ENCODE measurements at places on chromosomes 1 and 21.
A peak's percentile ranks its signal among the peaks of the same experiment; 100 is the strongest.

DNA sequence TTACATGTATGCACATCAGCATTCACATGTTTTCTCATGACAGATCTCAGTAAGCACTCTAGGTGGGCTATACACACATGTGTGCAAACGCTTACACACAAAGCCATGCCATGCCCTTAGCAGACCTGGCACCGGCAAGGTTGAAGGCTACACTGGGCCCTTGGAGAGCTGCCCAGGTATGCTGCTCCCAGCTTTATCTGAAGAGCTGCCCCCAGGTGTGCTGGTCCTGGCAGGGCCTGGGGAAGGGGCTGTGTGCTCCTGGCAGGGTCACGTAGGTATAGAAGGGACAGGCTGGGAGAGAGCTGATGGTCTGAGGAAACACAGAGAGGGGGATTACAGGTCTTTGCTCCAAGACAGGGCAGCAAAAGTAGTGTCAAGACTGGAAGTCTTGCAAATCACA is 146.7 kb upstream of the VANGL1 start:
- DNase-seq, result no peak

- no peak for DNase-seq
These were observed 8.5 kb downstream of the GPR3 start for GRCh38 chr1:27400963-27401341.

DNA sequence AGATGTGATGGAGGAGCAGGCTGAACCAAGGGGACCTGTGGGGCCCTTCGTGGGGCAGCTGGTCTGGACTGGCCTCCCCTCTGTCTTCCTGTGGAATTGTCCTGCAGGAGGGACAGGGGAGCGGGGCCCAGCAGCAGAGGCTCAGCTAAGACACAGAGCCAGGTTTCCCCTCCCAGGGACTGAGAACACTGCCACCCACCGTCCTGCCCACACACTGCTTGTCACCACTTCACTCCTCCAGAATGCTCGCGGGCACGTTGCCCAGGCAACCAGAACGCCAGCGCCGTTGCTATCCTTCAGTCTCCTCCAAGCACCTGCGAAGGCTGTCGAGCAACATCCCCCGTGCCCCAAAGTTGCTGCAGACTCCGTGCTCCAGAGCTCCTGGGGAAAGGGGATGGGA is 46.4 kb downstream of the AJAP1 start:
- DNase-seq, result no peak

DNA sequence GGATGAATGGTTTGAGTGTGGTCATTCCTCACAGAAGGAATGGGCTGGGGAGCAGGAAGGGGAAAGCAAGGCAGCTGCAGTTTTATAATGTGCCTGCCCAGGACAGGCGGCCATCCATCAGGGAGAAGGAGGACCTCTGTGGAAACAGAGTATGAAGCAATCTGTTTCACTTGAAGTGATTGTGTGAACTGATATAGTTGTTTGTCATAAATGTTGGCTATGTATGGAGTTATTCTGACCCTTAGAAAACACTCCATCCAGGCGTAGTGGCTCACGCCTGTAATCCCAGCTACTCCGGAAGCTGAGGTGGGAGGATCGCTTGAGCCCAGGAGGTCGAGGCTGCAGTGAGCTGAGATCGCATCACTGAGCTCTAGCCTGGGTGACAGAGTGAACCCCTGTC is 46.5 kb downstream of the NENF start:
- no peak for DNase-seq

DNA sequence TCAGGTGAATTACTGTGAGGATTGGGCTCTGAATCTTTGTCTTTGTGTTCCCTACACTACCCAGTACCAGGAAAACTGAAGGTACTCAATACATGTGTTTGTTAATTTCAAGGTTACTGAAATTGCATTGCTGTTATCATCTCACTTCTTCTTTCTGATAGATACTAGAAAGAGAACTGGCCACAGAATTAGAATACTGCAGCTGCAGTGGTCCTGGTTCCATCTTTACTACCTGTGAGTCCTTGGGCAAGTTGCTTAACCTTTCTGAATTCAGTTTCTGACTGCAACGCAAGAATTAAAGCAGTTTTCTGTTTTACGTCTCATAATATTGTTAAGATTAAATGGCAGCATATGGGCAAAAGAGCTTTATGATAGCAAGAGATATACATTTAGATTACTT is 263.5 kb downstream of the LMO4 start:
- no peak for DNase-seq

DNA sequence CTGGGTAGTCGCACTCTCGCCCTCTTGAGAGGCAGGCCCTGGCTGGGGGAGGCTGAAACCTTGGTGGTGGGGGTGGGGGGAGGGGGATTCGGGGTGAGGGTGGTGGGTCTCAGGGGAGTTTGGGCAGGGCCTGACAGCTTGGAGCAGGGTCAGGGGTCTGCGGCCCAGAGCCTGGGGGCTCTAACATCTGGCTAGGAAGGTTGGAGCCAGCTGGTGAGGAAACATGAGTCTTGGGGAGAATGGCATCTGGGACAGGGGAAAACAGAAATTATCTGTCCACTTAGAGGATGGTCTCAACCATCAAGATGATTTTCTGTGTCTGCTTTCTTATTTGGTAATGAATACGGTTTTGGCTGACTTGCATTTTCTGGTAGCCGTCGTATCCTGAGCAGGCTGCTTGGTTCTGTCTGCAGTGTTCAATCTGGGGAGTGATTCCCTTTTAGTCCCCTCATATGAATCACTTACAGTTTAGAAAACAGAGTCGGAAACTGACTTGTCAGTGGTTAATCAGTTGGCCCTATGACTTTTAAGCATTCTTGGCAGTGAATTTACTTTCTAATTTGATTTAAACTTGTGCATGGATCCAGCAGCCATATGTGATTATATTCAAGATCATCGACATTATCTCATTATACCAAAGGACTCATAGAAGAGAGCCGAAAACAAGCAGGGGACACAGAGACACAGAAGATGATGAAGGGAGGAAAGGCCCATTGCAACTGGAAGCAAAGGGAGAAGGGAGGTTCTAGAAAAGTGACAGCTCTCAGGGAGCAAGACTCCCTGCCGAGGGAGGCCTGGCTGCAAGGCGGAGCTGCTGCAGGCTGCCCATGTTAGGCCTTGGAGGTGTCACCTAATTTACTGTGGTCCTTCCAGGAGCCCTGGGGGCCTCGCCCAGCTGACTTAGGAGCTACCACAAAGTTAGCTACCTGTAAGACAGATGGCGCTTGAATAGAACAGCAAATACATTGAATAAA is 237.6 kb downstream of the SDCCAG8 start:
- peak; percentile 22 for DNase-seq
